ENCODE measurements at places on chromosomes 4 and X. TPM values are rescaled to one million over a fixed set of nuclear protein-coding genes. Genes with fewer than 3 reads are reported as not detected.
A peak's percentile ranks its signal among the peaks of the same experiment; 100 is the strongest.

GRCh38 chrX:53316860-53317237 lies 35.5 kb upstream of the IQSEC2 start:
- no peak for DNase-seq

DNA sequence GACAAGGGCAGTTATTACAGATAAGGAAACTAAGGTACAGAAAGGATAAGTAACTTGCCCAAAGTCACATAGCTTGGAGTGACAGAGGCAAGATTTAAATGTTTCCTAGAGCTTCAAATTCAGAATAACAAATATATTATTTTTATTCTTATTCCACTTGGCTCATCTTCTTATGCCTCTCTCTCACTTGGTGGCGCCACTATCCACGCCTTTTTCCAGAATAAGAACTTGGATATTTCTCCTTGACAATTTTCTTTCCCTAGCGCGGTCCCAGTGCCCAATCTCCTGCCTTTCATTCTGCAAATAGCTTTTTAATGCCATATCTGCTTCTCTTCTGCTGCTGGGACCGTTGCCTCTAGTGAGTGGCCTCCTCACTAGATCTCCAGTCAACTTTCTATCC lies 78.5 kb downstream of the MSN start:
- peak; percentile 18 for DNase-seq

- no peak for DNase-seq
Observed at GRCh38 chr4:167652267-167652666, 418.0 kb upstream of the SPOCK3 start.

GRCh38 chrX:2682565-2683177 lies 8.4 kb upstream of the CD99 start:
- no peak for DNase-seq

FDCSP gene
- 0.87 TPM for polyA plus RNA-seq

WDR44 gene
- 6.9 TPM for polyA plus RNA-seq

HGFAC gene
- polyA plus RNA-seq = 0.24 TPM

RBM47 gene
- 76.2 TPM for polyA plus RNA-seq

DCAF12L2 gene
- not detected for polyA plus RNA-seq

GRCh38 chr4:94171616-94172015 lies 36.0 kb upstream of the SMARCAD1 start:
- DNase-seq = no peak

TCEAL9 gene
- polyA plus RNA-seq = 110 TPM

DMP1 gene
- polyA plus RNA-seq = not detected

GRCh38 chr4:76028350-76028765 lies 5.1 kb upstream of the CXCL10 start:
- DNase-seq = peak; percentile 76

All from lung (tissue), 17 donors.